ENCODE measurements at places on chromosomes 6 and 20.

DNA sequence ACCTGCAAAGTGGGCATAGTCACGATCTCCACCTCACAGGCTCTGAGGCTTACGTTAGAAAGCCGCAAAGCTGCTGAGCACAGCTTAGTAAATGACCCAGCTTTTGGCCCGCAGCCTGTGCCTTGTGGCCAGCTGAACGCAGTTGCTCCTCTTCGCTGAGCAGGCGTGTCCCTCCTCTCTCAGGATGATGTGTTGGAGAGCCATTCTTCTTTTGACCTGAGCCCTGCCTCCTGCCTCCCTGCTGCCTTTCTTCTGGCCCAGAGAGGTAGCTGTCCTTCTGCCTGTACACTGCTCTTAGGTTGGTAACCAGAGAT lies 47.6 kb upstream of the MYL9 start:
- no peak for DNase-seq

- DNase-seq: no peak
Measured at GRCh38 chr20:54255157-54255556, 47.3 kb downstream of the PFDN4 start.

DNA sequence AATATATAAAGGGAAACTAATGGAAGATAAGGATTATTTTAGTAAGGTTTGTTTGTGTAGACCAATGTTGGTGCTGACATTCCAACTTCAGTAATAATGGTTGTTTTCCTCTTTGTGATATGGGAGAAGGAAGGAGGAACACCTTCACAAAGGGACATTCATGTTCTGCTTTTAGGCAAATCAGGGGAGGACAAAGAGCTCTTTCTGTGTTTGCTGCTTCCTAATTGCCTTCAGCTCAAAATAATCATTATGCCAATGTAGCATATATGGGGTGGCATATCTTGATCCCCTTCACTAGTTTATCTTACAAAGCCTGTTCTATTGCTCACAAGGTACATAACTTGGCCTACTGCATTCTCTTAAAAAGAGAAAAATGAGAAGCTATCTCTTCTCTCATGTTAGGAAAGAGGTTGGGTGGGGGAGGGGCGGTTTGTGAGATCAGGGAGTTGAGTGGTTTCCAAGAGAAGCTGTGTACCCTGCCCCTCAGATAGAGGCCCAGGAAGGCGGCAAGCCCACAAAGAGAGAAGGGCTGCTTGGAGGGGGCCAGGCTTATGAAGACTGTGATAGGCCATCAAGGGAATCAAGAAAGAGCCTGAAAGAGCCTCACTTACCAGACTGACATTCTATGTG lies 4.7 kb upstream of the ADGRG6 start:
- no peak for DNase-seq

- no peak for DNase-seq
Measured at GRCh38 chr20:47334022-47334551, 22.4 kb downstream of the ZMYND8 start.

- no peak for DNase-seq
Measured at GRCh38 chr6:170446841-170447560, 106.1 kb downstream of the PSMB1 start.

DNA sequence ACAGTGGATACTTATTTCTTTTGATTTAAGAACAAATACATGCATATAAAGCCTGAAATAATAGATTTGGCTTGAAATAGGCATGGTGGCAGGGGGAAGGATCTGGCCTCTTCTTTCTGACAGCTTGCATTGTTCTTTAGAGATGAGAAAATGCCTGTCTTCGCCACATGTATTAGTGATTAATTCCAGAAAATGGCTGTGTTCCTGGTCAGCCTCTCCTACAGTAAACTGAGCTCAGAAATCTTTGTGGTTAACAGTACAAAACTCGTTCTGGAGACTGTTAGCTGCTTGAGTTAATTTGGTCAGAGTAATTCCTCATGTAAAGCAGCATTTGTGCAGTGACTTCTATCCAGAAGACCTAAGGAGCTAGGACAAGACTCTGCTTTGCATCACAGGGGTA lies 151.5 kb downstream of the EYA4 start:
- no peak for DNase-seq

DNA sequence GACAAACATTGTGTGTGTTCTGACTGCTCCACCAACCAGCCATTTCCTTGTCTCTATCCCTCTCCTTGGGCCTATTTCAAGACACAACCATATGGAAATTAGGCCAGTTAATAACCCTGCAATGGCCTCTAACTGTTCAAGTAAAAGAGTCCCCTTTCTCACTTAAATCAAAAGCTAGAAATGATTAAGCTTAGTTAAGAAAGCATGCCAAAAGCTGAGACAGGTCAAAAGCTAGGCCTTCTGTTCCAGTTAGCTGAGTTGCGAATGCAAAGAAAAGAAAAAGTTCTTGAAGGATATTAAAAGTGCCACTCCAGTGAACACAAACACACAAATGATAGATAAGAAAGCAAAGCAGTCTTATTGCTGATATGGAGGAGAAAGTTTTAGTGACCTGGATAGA lies 22.5 kb downstream of the SERINC1 start:
- DNase-seq: no peak

DNA sequence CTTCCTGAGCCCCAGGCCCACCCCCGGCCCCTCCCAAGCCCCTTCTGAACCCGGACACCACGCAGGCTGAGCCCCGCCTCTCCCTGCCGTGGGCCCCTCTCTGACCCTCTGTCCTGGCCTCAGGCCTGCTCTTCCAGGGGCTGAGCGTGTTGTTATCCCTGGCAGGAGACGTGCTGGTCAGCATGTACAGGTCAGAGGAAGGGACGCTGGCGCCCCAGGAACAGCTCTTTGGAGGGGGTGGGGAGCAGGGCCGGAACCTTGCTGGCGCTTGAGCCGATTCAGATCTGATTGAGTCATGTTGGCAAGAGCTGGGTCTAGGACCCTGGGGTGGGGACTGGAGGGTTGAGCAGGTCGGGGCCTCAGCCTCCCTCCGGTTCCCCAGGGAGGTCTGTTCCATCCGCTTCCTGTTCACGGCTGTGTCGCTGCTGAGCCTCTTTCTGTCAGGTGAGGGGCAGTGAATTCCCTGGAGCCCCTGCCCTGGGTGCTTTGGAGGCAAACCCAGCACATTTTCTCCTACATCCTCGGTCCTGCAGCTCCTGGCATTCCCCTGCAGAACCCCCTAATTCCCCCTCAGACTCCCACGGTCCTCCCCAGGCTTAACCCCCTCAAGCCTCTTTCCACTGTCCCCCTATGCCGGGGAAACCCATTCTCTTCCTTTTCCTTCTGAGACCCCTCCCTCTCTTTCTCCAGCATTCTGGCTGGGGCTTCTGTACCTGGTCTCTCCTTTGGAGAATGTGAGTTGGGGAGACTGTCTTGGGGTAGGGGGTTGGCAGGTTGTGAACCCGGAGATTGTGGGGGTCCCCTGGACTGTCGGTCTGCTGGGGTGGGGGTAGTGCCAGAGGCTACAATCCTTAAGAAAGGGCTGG lies 2.0 kb downstream of the SPAG4 start:
- no peak for DNase-seq

DNA sequence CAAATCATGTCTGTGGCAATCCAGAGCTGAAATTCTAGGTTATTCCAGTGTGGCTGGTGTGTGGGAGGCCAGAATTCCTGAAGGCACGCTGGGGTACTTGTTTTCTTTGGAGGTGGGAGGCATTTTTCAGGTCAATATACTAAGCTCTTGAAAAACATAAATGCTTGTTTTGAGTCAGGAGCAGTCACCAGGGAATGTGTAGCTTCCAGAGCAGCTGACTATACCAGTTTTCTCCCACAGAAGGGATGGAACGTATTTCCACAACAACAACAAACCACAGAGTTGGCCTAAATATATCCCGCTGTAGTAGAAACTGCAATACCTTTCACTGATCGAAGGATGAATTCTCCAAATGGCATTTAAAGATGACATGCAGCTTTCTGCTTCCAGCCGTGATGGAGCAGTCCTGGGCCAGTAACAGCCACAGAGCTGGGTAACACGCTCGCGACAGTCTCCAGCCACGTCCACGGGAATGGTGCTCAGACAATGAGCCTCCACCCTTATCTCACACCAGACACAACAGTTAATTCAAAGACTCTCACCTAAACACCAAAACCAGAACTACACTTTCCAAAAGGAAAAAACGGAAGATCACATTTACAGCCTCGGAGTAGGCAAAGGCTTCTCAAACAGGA lies 23.2 kb downstream of the CHRNA4 start:
- no peak for DNase-seq

DNA sequence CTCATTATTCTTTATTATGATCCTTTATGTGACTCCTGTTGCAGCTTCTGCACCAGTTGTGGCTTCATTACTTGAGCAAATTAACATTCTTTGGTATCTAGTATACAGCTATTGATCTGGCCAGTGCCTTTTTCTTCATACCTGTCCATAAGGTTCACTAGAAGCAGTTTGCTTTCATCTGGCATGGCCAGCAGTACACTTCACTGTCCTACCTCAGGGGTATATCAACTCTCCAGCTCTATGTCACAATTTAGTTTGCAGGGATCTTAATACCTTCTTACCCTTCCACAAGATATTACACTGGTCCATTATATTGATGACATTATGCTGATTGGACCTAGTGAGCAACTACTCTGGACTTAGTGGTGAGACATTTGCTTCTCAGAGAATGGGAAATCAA lies 46.6 kb downstream of the VTA1 start:
- no peak for DNase-seq

- DNase-seq: no peak
Measured at GRCh38 chr6:165805067-165805555, 142.1 kb upstream of the PDE10A start.

DNA sequence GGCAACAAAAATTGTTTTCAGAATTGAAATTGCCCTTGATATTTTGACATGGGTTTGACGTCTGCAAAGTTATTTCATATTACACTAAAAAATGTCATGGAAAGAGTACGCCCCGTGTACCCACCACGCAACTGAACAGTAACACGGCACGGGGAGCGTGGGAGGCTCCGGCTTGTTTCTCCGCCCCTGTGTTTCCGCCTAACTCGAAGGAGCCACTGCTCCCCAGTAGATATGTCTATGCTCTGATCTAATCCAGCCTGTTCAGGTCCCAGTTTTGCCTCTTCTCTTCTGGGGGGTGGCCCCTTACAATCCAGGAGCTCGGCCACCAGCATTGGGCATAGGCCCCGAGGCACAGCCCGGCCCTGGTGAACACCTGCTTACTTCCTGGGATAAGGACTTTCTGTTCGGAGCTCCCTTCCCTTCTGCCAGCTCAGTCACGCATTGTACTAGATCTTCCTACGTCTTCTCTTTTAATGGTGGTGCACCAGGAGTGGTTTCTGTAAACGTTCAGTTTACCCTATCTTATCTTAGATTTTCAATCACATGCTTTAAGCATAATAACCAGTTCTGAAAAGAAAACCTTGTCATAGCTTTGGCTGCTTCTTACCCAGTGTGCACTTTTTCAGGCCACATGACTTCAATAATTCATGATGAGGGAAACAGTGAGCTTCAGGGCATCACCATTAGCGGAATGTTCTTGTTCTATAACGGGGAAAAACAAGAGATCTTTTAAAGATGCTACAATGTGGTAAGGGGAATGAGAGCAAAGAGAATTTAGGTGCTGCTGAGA lies 43.9 kb upstream of the EXOC2 start:
- no peak for DNase-seq

DNA sequence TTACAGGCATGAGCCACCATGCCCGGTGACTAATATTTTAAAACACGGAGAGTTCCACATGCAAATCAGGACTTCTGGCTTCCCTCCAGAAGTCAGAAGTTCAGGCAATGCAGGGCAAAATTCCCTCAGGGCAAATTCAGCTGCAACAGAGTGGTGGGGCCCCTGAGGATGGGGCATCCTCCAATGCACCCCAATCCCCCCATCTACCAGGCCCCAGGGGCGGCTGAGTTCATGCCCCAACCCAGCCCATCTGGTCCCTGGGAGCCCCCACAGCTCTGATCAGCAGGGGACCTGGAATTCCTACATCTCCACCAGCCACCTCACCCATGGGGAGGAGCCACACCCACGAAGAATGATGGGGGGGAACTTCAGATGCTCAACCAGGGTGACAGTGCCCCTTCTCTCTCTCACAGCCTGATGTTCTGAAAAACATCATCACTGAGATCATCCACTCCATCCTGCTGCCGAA lies 22.6 kb downstream of the BPIFB1 start:
- no peak for DNase-seq

- no peak for DNase-seq
Measured at GRCh38 chr6:160534050-160534696, 129.9 kb downstream of the LPA start.

- DNase-seq: no peak
Measured at GRCh38 chr6:16154904-16155303, 26.0 kb downstream of the MYLIP start.

- no peak for DNase-seq
Measured at GRCh38 chr20:11652128-11652527, 265.6 kb upstream of the BTBD3 start.

GRCh38 chr20:2128542-2128941 lies 26.9 kb downstream of the STK35 start:
- DNase-seq: no peak

- DNase-seq: no peak
Measured at GRCh38 chr6:113539202-113539601, 317.9 kb upstream of the MARCKS start.

DNA sequence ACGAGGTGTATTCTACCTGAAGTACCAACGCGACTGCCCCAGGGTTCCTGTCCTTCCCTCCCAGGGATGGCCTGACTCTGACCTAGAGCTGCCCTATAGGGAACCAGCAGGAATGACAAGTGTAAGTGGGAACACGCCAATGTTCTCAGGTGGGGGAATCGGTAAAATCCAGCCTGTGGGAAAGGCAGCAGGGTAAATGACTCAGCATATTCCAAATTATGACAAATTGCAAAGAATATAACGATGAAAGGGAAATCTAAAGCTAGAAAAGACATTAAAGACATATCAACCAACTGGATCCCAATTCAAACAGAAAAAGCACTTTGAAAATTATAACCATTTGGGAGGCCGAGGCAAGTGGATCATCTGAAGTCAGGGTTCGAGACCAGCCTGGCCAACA lies 41.8 kb downstream of the KIF16B start:
- DNase-seq: no peak

GRCh38 chr20:45254383-45255262 lies at the start of gene SLPI:
TSS of gene SLPI (minus strand) at chr20:45254564. CDS start at chr20:45254543, 21 bp downstream.
- DNase-seq: no peak

GRCh38 chr20:48749437-48749836 lies 78.4 kb downstream of the PREX1 start:
- DNase-seq: no peak

- no peak for DNase-seq
Measured at GRCh38 chr6:32815996-32816395, 806 bp downstream of the HLA-DOB start.
